Stimulated activated CD8-positive, alpha-beta memory T cell treated with anti-CD3 and anti-CD28 coated beads, Interleukin-4, amount 100 ng/mL, for 4 hours (primary cell): ENCODE measurements at places on chromosomes 2 and 18.
A peak's percentile ranks its signal among the peaks of the same experiment; 100 is the strongest.

- DNase-seq: no peak
Observed at GRCh38 chr2:13581471-13581870, 864.7 kb downstream of the TRIB2 start.

DNA sequence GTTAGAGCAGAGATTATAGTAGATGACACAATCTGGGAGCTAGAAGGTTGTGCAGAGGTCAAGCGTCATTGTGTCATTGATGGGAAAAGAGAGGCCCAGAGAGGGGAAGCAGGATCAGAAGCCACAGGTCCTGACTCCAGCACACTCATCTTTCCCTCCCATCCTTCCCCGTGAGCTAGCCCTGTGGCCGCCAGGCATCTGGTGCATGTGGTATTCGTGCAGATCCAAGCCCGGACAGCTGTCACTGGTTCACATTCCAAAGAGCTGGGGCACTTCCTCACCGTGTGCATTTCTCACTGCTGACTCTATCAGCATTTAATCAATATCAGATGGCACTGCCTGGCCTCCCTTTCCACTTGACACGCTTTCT lies 94.1 kb upstream of the THOC1 start:
- no peak for DNase-seq

DNA sequence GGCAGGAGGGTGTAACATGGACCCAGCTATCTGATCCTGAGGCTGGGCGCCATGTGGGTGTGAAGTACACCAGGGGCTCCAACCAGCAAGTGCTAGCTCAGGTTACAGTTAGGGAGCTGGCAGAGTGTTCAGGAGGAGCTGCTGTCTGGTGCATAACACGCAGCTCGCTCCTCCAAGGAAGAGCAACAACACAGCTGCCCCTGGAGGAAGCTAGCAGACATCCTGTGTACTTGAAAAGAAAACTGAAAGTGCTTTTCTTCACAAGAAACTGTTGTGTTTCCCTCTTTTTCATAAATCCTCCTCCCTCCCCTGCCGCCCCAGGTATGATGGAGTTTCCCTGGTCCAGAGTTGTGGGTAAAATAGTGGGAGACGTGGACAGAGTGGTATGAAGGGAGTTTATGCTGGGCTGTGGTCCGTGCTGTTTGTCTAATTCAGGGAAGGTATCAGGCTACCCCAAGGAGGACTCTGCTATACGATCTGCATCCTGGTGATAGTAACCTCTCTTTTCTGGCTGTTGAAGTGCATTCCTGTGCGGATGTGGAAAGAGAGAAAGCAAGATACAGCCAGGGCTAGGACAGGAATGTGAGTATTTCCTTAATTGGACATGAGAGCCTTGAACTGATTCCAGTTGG lies 6.1 kb upstream of the LBH start:
- DNase-seq: no peak

GRCh38 chr2:239341146-239341732 lies 59.6 kb downstream of the HDAC4 start:
- DNase-seq: no peak

- no peak for DNase-seq
Observed at GRCh38 chr2:165469417-165469816, at the start of gene CSRNP3. CSRNP3 (plus strand) TSS chr2:165469698; CDS start chr2:165595066, 125,368 bp downstream.

GRCh38 chr2:233059797-233060500 lies at the start of gene INPP5D:
INPP5D (plus strand) TSS chr2:233060342; CDS start chr2:233060479, 137 bp downstream.
- peak; percentile 48 for DNase-seq

GRCh38 chr2:131036696-131037397 lies 56.4 kb downstream of the FAM168B start:
- DNase-seq: no peak

GRCh38 chr2:177541258-177541991 lies 148.9 kb downstream of the AGPS start:
- no peak for DNase-seq

DNA sequence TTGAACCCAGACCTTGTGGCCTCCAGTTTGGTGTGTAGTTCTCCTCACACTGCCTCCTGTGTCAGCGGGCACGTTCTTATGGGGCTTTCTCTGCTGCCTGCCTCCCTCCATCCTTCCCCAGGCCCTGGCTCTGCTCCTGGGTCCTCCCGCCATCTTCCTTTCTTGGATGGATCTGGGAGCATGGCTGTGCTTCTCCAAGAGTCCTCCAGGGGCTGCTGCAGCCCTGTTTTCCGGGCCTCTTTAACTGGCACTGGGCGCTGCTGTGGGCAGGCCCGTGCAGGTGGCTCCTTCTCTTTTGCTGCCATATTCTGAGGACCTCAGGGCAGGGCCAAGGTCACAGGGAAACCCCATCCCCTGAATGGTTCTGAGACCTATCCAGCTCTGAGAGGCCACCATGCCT lies 17.8 kb downstream of the THNSL2 start:
- DNase-seq: no peak

DNA sequence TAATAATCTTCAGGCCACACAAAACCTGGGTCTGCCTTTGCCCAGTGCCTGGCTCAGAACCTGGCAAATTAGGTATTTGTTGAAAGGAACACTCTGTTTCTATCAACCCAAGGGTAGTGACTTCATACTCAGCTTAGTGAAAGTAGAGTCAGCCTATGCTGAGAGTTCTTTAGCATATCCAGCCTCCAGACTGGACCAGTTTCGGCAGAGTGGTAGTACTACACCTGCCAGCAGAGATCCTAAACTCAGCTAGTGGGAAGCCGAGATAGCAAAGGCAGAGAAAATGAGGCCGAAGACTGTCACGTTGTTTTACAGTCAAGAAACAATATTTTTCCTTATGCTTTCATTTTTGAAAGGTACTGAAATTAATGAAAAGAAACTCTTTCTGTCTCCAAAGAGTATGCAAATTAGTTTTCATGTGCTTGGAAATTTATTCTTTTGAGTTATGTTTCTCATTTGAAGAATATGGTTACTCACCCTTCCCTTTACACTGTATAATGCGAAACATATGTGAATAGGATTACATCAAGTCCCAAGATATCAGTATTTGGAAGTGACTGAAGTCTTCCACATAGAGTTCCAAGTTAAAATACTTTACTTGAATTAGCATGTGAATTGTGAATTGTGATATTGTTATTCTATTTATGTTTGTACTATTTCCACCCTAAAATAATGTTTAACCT lies 52.2 kb upstream of the UGP2 start:
- DNase-seq: no peak
